Glutamatergic neuron (in vitro differentiated cells): ENCODE measurements at places on chromosomes 3 and 15.

- H3K36me3 ChIP-seq, result no peaks in the 10 kb centered on the region
- H3K27me3 ChIP-seq, result no peaks in the 10 kb centered on the region
- no peak overlapping the region for H3K4me3 ChIP-seq
- H3K4me1 ChIP-seq, result peaks cover 5% of the 10 kb centered on the region
- H3K27ac ChIP-seq, result no peak overlapping the region
These were observed 110.8 kb downstream of the GREM1 start for GRCh38 chr15:32828507-32829186.

DNA sequence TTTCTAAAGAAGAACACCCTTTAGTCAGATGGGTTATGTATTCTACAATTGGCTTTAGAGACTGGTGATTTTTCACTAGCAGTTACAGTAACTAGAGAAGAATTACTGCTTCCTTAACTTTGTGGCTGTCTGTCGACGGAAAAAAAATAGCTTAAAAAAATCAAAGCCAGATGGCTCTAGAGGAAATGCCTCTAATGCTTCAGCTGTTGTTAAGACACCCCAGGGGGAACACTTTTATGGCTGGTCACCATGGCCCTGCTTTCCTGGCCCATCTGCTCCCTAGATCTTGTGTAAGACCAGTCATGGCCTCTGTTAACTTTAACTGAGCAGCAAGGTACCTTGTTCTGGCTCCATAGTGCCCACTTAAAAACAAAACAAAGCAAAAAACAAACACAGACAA is 198.6 kb upstream of the PLSCR5 start:
- peak; percentile 64 for DNase-seq
- H3K4me1 ChIP-seq, result peaks cover 45% of the 10 kb centered on the region
- peak overlapping the region; percentile 63 for H3K4me3 ChIP-seq
- peaks cover 6% of the 10 kb centered on the region for H3K27me3 ChIP-seq

- peaks cover 3% of the 10 kb centered on the region for H3K4me1 ChIP-seq
- no peak for DNase-seq
- H3K4me3 ChIP-seq, result no peak overlapping the region
- H3K36me3 ChIP-seq, result no peaks in the 10 kb centered on the region
These were observed 92.7 kb downstream of the MYLK start for GRCh38 chr3:123791417-123791816.

DNA sequence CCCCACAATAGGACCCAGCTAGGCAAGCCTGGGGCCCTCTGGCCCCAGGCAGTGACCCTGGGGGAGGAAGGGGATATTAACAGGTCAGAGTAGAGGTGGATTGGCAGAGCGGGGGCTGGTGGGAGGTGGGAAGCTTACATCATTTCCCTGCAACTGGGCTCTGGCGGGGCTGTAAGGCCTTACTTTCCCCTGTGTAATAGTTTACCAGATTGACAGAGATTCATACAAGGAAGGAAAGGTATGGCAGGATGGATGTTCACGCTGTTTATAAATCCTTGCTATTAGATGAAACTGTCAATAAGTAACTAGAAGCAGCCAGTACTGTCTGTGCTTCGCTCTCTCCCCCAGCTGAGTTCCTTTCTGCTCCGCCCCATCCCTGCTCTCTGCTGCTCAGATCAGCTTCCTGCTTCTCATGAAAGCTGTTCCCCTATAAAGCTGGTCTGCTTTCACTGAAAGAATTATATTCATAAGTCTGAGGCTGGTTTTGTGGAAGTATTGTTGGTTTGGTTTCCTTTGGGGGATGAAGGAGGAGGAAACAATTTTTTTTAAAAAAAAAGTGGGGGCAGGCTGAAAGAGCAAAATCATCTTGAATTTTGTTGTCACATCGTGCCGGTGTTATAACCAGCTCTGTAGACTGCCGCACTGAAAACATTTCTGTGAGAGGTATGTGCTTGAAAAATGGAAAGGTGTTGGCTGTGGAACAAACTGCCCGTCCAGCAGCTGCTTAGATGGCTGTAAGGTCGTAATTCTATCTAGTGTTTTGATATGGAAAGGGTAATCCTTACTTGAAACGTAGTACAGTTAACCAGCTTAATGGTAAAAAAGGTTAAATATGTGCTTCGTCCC is 76.4 kb downstream of the BBX start:
- H3K36me3 ChIP-seq, result peaks cover 15% of the 10 kb centered on the region
- peaks cover 57% of the 10 kb centered on the region for H3K4me1 ChIP-seq
- peak overlapping the region; percentile 97 for H3K27ac ChIP-seq
- peaks cover 2% of the 10 kb centered on the region for H3K27me3 ChIP-seq

- H3K27ac ChIP-seq, result no peak overlapping the region
- peaks cover 3% of the 10 kb centered on the region for H3K27me3 ChIP-seq
- H3K36me3 ChIP-seq, result peaks cover 16% of the 10 kb centered on the region
- H3K4me3 ChIP-seq, result no peak overlapping the region
- H3K4me1 ChIP-seq, result peaks cover 9% of the 10 kb centered on the region
These were observed 19.2 kb upstream of the SMAD6 start for GRCh38 chr15:66682865-66683264.

GRCh38 chr3:148372206-148372875 is 325.4 kb upstream of the AGTR1 start:
- no peaks in the 10 kb centered on the region for H3K27me3 ChIP-seq
- no peak for DNase-seq
- no peaks in the 10 kb centered on the region for H3K36me3 ChIP-seq
- H3K4me3 ChIP-seq, result no peak overlapping the region

GRCh38 chr3:54283470-54283869 is 161.1 kb downstream of the CACNA2D3 start:
- no peaks in the 10 kb centered on the region for H3K36me3 ChIP-seq
- H3K4me1 ChIP-seq, result no peaks in the 10 kb centered on the region
- H3K27ac ChIP-seq, result no peak overlapping the region
- H3K4me3 ChIP-seq, result no peak overlapping the region

DNA sequence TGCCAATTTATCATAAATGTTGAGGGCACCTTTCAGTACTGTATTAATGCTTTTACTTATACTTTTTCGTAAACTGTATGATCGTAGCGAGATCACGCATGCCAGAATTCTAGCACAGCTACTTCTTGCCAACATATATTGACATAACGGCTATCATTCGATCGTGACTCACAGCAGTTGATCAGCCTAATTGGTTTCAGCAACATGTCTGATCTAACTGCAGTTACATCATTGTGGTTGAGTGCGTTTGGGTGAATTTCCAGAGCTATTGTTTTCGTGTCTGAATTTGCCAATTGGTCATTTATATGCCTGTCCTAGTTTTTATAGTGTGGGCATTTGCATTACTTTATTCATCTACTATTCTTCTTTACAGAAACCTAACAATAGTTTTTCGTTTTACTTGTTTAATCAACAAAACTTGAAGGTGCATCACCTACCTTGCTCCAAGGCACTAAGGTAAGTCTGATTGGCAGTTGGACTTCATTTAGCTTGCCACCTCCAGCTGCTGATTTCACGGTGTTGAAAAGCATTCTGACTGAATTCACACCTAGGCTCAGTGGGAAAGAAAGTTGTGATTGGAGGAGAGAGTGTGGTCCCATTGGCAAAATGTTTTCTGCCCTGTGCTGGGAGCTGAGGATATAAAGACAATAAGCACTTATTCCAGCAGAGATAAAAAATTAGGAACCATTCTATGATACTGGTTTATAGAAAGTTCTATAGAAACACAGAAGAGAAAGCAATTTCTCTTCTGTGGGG is 120.9 kb upstream of the RGMA start:
- H3K27me3 ChIP-seq, result no peaks in the 10 kb centered on the region
- DNase-seq, result no peak
- peaks cover 6% of the 10 kb centered on the region for H3K4me1 ChIP-seq
- no peak overlapping the region for H3K27ac ChIP-seq
- H3K36me3 ChIP-seq, result peaks cover 5% of the 10 kb centered on the region
- H3K4me3 ChIP-seq, result no peak overlapping the region

DNA sequence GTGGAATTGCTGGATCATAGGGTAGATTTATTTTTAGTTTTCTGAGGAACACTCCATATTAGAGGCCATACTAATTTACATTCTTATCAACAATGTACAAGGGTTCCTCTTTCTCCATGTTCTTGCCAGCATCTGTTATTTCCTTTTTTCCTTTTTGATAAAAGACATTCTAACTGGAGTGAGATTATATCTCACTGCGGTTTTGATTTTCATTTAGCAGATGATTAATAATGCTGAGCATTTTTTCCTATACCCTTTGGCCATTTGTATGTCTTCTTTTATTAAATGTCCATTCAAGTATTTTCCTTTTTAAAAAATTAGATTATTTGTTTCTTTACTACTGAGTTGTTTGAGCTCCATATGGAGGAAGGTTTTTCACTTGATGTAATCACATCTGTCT is 1189.5 kb downstream of the ZPLD1 start:
- H3K36me3 ChIP-seq, result peaks cover 6% of the 10 kb centered on the region
- no peak overlapping the region for H3K4me3 ChIP-seq
- no peak overlapping the region for H3K27ac ChIP-seq
- no peaks in the 10 kb centered on the region for H3K27me3 ChIP-seq

DNA sequence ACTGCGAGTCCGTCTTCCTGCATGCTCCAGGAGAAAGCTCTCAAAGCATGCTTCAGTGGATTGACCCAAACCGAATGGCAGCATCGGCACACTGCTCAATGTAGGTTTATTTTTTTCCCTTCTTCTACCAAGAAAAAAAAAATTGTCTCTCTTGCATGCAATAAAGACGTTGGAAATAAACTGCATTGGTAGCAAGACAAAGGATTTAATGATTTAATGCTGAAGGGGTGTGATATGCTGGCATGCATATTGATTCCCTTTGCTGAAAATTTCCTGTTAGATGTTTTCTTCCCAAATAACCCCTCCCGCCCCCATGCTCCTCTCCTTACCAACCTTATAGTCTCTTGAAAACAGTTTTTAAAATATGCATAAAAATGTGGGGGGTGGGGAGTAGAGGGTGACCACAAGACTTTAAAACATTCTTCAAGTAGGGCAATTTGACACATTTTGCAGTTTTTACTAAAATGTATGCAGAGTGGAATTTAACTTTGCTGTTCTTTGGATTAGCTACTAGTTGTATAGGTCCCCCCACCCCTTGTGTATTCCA is 799 bp downstream of the RARB start:
- H3K4me1 ChIP-seq, result peaks cover 5% of the 10 kb centered on the region
- no peak overlapping the region for H3K27ac ChIP-seq
- DNase-seq, result no peak
- no peaks in the 10 kb centered on the region for H3K36me3 ChIP-seq
- peak overlapping the region; percentile 94 for H3K4me3 ChIP-seq
